G401 (cell line): ENCODE measurements at places on chromosomes 6 and 20.
A peak's percentile ranks its signal among the peaks of the same experiment; 100 is the strongest.

DNA sequence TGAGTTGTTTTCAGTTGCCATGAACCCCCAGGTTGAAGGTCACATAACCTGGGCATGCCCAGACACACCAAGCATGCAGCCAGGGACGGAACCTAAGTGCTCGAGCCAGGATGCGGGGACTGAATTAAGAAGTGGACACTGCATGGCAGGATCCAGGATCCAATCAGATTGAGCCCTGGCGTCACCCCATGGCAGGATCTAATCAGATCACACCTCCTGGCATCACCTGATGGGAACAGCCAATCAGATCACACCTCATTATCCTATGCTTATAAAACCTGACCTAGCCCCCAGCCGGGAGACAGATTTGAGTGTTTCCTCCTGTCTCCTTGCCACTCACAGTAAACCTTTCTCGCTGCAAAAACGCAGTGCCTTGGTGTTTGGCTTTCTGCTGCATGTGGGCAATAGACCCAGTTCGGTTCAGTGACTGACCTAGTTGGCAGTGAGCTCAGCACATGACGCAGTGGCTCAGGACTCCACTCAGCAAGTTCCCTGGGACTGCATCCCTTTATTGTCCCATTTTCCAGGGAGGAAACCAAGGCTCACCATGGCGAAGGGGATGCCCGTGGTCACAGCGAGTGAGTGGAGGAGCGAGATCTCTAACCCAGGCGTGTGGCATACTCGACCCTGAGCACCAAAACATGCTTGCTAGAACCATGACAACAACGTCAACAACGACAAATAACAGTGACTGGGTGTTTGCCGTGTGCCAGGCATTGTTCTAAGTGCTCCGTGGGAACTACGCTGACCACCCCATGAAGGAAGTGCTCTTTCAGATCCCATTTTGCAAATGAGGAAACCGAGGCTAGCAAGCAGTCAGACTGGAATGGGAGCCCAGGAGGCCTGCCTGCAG, 66.3 kb downstream of the RBM38 start:
- DNase-seq, result peak; percentile 54

GRCh38 chr20:63484236-63484635, 11.8 kb upstream of the KCNQ2 start:
- no peak for DNase-seq

GRCh38 chr6:88183471-88183870, 17.3 kb upstream of the CNR1 start:
- DNase-seq, result no peak

GRCh38 chr6:67541586-67541985, 1093.5 kb upstream of the ADGRB3 start:
- no peak for DNase-seq

DNA sequence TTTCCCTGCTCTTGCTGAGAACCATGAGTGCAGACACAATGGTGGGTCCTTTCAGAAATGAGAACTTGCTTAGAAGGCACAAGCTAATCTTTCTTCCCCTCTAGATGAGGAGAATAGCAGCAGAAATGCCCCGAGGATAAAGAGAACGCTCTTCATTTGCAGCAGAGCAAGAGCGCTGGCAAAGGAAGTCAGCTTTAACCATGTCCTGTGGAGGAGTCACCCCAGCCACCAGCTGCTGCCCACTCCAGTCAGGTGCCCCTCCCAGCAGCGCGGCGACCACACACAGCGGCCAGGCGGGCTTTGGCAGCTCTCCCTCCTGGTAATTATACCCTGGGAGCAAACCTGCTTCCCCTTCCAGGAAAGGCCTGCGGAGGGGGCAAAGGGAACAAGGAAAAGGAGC, 42.4 kb upstream of the EMILIN3 start:
- DNase-seq, result peak; percentile 86

DNA sequence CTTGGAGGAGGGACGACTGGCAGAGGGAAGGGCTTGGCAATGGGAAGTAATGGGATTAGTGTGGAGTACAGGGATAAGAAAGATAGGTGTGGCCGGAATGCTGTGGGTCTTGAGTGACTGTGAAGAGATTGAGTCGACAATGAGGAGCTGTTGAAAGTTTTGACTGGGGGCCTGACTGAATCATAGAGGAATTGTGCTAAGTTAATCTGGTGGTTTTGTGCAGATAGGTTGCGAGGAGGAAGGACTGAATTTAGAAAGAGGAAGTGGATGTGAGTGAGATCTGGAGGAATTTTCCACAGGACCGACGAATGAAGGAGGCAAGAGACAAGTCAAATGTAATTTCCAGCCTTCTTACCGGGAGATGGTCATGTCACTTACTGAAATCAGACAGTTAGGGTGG, 143.9 kb upstream of the RALGAPA2 start:
- DNase-seq, result no peak

DNA sequence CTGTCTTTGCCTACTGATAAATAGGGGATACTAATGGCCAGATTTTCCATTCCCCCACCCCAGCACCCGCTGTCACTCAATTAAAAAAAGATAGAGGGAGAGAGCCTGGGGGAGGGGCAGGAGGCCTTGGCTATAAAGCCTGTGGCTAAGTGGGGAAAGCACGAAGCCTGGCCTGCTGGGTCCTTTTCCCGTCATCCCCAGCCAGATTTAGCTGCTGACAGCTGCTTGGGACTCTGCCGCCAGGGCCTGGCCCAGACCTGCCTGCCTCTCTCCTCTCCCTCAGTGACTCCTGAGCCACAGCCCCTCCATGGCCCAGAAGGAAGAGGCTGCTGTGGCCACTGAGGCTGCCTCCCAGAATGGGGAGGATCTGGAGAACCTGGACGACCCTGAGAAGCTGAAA, at the start of gene APOBEC2:
Gene APOBEC2, plus strand, starts transcription at position 162 of the 400 bp plus-strand sequence. Its CDS starts 146 bp downstream, at position 308.
- DNase-seq, result no peak

GRCh38 chr6:161100072-161100471, 108.5 kb downstream of the MAP3K4 start:
- no peak for DNase-seq
